ENCODE measurements at places on chromosomes 7 and 10.

DNA sequence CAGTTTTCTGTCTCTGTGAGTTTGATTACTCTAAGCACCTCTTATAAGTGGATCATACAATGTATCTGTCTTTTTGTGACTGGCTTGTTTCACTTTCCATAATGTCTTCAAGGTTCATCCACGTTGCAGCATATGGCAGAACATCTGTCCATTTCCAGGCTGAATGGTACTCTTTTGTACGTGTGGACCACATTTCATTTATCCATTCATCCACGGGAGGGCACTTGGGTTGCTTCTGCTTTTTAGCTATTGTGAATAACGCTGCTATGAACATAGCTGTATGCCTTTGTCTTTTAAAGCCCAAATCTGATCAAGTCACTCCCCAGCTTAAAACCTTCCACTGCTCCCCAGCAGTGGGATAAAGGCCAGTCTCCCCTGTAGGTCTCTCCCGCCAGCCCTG, 31.5 kb downstream of the EGFR start:
- peaks cover 35% of the 10 kb centered on the region for H3K4me1 ChIP-seq
- no peak overlapping the region for H3K4me3 ChIP-seq
- no peaks in the 10 kb centered on the region for H3K27me3 ChIP-seq

DNA sequence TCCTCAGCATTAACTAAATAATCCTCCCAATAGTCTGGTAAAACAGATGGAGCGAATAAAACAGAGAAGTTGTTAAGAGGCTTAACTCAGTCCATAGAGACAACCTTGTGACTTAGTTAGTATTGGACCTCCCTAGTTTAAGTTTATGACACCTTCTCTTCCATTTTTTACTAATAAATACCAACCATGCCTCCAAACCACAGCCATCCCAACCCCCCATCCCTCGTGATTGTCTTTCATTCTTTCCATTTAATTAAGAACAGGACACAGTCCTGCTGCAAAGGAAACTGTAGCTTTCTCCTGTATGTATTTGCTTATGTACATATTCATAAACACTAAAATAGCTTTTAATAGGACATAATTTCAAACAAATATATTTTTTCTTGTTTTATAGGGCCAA, 238.2 kb downstream of the SEMA3D start:
- H3K27me3 ChIP-seq: no peaks in the 10 kb centered on the region
- H3K4me3 ChIP-seq: no peak overlapping the region
- H3K36me3 ChIP-seq: no peaks in the 10 kb centered on the region
- H3K27ac ChIP-seq: no peak overlapping the region
- DNase-seq: no peak

- H3K4me3 ChIP-seq: no peak overlapping the region
- H3K27me3 ChIP-seq: no peaks in the 10 kb centered on the region
- no peaks in the 10 kb centered on the region for H3K36me3 ChIP-seq
- H3K4me1 ChIP-seq: no peaks in the 10 kb centered on the region
- H3K27ac ChIP-seq: no peak overlapping the region
- no peak for DNase-seq
Observed at GRCh38 chr7:88599528-88599927, 160.0 kb upstream of the ZNF804B start.

GRCh38 chr7:112134039-112134438, 72.2 kb downstream of the DOCK4 start:
- no peaks in the 10 kb centered on the region for H3K36me3 ChIP-seq
- no peak overlapping the region for H3K27ac ChIP-seq
- H3K4me3 ChIP-seq: no peak overlapping the region
- no peak for DNase-seq

DNA sequence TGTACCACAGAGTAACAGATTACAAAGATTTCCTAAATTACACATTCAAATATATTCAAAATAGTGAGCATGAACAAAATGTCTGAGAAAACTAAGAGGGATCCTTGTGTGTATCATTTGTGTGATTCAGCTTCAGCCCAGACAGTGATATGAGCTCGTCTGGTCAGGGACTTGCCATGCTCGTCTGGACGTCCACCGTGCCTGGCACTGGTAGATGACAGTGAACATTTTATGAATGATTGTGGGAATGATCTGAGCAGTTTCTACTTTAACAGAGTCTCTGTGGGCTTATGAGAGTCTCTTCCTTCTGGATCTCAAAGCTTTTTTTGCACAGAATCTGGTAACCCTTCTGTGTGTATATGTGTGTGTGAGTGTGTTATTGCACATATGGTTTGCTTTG, 34.2 kb upstream of the ANKRD2 start:
- peak overlapping the region; percentile 97 for H3K27ac ChIP-seq
- no peaks in the 10 kb centered on the region for H3K27me3 ChIP-seq
- DNase-seq: no peak

- no peaks in the 10 kb centered on the region for H3K4me1 ChIP-seq
- H3K4me3 ChIP-seq: no peak overlapping the region
- H3K27me3 ChIP-seq: no peaks in the 10 kb centered on the region
- DNase-seq: no peak
Observed at GRCh38 chr10:113420733-113421675, 131.8 kb upstream of the HABP2 start.

- no peaks in the 10 kb centered on the region for H3K36me3 ChIP-seq
- H3K4me3 ChIP-seq: peak overlapping the region; percentile 47
- H3K4me1 ChIP-seq: no peaks in the 10 kb centered on the region
- no peaks in the 10 kb centered on the region for H3K27me3 ChIP-seq
- DNase-seq: no peak
- no peak overlapping the region for H3K27ac ChIP-seq
Observed at GRCh38 chr10:60237977-60238758, 151.5 kb downstream of the ANK3 start.

DNA sequence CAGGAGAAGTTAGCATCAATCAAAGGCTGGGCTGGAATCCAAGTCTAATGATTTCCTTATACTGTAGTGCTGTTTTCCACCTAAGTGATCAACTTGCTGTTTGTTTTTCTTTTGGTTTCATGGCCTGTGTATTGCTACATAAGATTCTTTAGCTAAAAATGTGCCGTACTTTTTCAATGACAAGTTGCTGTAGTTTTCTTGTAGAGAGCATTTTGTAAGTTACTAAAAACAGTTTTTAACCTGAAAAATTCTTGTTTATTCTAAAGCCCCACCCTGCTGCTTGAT, 1.3 kb downstream of the HELLS start:
- H3K36me3 ChIP-seq: no peaks in the 10 kb centered on the region
- DNase-seq: no peak
- H3K27ac ChIP-seq: no peak overlapping the region
- no peak overlapping the region for H3K4me3 ChIP-seq
- H3K27me3 ChIP-seq: no peaks in the 10 kb centered on the region

GRCh38 chr7:53624356-53624755, 588.9 kb downstream of the POM121L12 start:
- H3K27me3 ChIP-seq: no peaks in the 10 kb centered on the region
- H3K4me1 ChIP-seq: no peaks in the 10 kb centered on the region
- H3K27ac ChIP-seq: no peak overlapping the region
- DNase-seq: no peak
- H3K36me3 ChIP-seq: no peaks in the 10 kb centered on the region
